Activated T-helper 2 cell treated with anti-CD3 and anti-CD28 coated beads, Interferon-gamma antibody, Interleukin-2, Interleukin-4, amounts not matched to agents 10 μg/mL and 5 μg/mL and 100 μg/mL, durations not matched to agents 14 hours and 24 hours and 36 hours (primary cell): ENCODE measurements at places on chromosomes 13 and 19. TPM values are rescaled to one million over a fixed set of nuclear protein-coding genes. Genes with fewer than 3 reads are reported as not detected.

The ILF3 gene
- 509 and 523 TPM in 2 replicates for total RNA-seq

GRCh38 chr13:70520275-70521036 is 412.2 kb upstream of the KLHL1 start:
- H3K27me3 ChIP-seq, result no peaks in the 10 kb centered on the region
- no peak for DNase-seq
- H3K36me3 ChIP-seq, result no peaks in the 10 kb centered on the region
- H3K4me3 ChIP-seq, result no peak overlapping the region

GRCh38 chr13:60945396-60945795 is 470.3 kb downstream of the PCDH20 start:
- H3K27me3 ChIP-seq, result no peaks in the 10 kb centered on the region
- H3K4me3 ChIP-seq, result no peak overlapping the region
- H3K4me1 ChIP-seq, result no peaks in the 10 kb centered on the region
- no peak for DNase-seq
- H3K27ac ChIP-seq, result no peak overlapping the region

GRCh38 chr19:10915130-10916091 is 13.0 kb downstream of the YIPF2 start:
- H3K27me3 ChIP-seq, result no peaks in the 10 kb centered on the region
- no peaks in the 10 kb centered on the region for H3K4me1 ChIP-seq
- peaks cover 19% of the 10 kb centered on the region for H3K36me3 ChIP-seq
- H3K27ac ChIP-seq, result no peak overlapping the region
- H3K4me3 ChIP-seq, result no peak overlapping the region

DNA sequence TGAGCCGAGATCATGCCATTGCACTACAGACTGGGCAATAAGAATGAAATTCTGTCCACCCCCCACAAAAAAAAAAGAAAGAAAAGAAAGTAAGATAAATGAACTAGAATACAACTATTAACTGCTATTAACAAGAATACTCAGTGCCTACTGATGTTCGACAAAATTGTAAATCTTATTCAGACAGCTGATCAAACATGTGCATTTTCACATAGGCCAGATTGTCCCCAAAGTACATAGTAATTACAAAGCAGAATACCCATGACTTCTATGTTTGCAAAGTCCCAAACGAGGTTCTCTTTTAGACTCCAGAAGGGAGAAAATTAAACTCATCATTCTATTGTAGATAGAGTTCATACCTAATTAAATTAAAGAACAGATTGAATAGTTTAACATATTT is 113.4 kb downstream of the UFM1 start:
- H3K4me3 ChIP-seq, result no peak overlapping the region
- no peak overlapping the region for H3K27ac ChIP-seq
- peaks cover 2% of the 10 kb centered on the region for H3K4me1 ChIP-seq
- DNase-seq, result no peak
